Activated naive CD8-positive, alpha-beta T cell treated with anti-CD3 and anti-CD28 coated beads, Interleukin-2, amount 10 ng/mL, durations not matched to agents 7 days and 5 days (primary cell): ENCODE measurements at places on chromosomes 16 and 17. TPM values are rescaled to one million over a fixed set of nuclear protein-coding genes. Genes with fewer than 3 reads are reported as not detected.

DNA sequence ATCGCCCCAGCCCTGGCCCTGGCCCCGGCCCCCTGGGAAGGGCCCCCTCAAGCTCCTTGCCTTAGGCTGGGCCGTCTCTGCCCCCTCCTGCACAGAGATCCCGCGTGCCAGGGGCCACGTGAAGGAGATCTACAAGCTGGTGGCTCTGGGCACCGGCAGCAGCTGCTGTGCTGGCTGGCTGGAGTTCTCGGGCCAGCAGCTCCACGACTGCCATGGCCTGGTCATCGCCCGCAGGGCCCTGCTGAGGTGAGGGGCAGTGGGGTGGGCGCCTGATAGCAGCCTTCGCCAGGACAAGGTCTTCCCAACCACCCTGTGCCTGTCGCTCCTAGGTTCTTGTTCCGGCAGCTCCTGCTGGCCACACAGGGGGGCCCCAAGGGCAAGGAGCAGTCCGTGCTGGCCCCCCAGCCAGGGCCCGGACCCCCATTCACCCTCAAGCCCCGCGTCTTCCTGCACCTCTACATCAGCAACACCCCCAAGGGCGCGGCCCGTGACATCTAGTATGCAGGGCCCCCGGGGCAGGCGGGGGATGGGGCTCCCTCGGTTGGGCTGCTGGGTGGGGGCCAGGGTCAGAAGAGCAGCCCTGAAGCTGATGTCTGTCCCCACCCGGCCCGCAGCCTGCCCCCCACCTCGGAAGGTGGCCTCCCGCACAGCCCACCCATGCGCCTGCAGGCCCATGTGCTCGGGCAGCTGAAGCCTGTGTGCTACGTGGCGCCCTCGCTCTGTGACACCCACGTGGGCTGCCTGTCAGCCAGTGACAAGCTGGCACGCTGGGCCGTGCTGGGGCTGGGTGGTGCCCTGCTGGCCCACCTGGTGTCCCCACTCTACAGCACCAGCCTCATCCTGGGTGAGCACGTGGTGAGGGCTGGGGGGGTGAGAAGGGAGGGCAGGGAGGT, 4.5 kb downstream of the ADAD2 start:
- DNase-seq = no peak

DNA sequence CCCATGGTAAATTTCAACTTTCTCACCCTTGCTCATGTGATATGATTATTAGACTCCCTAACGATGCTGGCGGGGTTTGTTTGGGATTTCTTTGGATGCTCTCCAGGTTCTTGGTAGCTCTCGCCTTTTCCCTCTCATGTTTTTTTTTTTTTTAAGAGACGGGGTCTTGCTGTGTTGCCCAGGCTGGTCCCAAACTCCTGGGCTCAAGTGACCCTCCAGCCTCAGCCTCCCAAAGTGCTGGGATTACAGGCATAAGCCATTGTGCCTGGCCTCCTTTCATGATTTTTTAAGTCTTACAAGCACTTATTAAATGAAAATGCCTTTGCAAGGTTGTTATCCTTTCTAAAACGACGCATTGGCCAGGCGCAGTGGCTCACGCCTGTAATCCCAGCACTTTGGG, 24.1 kb downstream of the KIAA0513 start:
- no peak for DNase-seq

GRCh38 chr16:57256601-57257395, 11.7 kb downstream of the ARL2BP start:
- DNase-seq = peak; percentile 18

DNA sequence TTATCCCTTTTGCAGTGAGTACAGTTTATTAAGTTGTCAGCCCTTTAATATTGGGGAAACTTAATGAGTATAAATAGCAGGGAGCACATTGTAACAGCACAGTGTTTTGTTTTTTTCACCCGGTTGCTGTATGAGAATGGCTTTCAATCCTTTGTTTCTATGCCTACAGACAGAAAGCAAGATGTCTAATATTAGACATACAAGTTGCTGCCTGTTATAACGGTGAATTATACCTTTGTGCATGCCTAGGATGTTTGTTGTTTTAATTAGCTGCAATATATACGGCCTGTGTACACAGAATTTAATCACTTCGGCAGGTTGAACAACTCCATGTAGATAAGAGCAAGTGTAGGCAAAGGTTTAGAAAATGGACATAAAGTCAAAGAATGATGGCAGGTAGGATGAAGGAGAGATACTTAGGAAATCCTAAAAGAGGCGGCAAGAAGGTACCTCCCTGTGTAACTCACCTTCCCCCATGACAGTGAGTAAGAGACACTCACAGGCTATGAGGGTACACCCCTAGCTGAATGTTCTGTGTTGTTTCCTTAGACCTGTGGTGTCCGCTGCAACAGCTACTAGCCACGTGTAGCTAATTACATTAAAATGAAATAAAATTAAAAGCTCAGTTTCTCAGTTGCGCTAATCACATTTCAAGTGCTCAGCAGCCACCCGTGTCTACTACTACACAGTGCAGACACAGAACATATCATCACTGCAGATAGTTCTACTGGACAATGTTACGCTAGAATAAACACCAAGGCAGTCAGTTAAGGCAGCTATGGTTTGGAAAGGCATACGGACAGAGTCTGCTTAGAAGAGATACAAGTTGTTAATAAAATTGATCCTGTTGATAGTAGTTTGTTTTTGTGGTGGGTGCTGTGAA, 10.9 kb downstream of the SLC7A6OS start:
- DNase-seq = no peak

DNA sequence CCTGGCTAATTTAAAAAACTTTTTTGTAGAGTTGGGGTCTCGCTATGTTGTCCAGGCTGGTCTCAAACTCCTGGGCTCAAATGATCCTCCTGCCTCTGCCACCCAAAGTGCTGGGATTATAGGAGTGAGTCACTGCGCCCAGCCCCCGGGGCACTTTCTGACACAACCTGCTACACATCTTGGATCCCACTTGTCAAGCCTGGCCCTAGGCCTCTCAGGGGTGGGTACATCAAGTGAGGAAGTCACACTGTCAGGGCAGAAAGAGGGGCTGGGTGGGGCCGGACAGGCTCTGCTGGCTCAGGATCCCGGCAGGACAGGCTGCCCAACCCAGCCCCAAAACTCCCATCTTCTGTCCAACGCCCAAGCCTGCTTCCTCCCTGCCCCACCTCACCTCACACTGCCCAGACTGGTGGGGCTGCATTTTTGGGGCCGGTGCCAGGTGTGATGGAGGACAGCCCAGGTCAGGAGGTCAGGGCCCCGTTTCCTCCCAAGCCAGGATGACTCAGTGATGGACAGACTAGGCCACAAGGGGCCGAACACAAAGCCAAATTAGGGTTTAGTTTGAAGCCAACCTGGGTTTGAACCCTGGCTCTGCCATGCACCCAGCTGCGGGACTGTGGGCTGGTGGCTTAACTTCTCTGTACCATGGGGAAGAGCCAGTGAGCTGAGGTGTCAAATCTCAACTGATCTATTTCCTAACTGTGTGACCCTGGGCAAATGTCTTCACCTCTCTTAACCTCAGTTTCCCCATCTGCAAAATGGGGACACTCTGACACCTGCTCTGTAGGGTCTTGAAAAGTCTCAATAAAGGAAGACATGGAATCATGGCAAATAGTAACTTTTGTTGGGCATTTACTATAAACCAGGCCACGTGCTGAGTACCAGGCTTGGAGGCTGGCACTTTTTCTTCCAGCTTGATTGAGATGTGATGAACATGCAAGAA, 8.9 kb upstream of the PPL start:
- DNase-seq = no peak

GRCh38 chr17:81406117-81406953, 11.1 kb downstream of the BAHCC1 start:
- DNase-seq = no peak

GRCh38 chr16:86662195-86662594, 83.8 kb downstream of the FOXL1 start:
- DNase-seq = no peak

DNA sequence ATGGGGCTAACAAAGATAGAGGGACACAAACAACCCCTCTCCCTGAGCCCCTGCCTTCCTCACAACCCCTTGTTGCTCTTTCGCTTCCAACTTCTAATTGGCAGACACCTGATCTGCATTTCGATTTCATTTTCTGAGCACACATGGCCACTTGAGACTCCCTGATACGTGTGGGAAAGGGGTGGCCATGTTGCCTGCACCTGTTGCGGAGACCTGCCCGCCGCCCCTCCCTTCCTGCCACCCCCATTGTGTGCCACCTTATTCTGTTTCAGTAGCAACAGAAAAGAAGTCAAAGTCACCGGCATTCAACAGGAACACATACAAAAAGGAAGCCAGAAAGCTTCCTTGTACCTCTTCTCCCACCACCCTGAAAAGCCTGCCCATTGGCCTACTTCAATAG, 254.7 kb upstream of the SOX9 start:
- DNase-seq = no peak

- no peak for DNase-seq
These were observed 28.1 kb upstream of the HNF1B start for GRCh38 chr17:37772982-37773381.

DNA sequence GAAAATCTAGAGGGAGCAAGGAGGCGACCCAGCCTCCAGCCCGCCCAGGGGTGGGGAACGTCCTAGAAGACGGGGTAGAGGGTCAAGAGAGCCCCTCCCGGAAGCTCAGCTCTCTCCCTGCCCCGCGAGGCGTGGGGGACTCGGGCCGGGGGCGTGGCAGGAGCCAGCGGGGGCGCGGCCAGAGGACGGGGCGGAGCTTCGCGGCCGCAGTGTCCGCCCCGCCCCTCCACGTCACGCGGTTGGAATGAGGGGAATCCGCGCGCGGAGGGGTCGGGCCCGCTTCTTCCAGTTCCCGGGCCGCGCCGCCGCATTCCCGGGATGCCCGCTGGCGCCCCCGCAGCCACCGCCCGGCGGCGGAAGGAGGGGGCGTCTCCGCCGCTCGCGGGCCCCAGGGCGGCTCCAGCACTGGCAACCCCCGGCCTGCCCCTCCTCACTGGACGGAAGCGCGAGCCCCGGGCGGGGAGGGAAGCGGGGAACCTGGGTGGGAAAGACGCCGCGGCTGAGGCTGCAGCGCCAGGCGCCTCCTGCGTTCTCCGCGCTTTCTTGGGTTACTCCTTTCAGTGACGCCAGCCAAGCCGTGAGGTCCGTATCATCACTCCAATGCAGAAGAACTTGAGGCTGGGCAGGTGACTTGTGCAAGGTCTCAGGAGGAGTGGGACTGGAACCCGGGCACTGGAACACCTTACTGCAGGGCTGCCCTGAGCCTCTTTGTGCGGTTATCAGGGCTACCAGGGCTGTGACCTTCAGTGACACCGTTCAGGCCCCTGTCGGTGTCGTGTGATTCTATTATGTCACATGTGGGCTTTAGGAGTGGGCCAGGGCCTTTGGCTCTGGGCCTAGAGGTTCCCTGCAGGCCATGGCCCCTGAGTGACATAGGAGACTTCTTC, 4.3 kb downstream of the MYO1C start:
- peak; percentile 87 for DNase-seq

- no peak for DNase-seq
These were observed 309.3 kb downstream of the SLC39A11 start for GRCh38 chr17:72782985-72783701.

DNA sequence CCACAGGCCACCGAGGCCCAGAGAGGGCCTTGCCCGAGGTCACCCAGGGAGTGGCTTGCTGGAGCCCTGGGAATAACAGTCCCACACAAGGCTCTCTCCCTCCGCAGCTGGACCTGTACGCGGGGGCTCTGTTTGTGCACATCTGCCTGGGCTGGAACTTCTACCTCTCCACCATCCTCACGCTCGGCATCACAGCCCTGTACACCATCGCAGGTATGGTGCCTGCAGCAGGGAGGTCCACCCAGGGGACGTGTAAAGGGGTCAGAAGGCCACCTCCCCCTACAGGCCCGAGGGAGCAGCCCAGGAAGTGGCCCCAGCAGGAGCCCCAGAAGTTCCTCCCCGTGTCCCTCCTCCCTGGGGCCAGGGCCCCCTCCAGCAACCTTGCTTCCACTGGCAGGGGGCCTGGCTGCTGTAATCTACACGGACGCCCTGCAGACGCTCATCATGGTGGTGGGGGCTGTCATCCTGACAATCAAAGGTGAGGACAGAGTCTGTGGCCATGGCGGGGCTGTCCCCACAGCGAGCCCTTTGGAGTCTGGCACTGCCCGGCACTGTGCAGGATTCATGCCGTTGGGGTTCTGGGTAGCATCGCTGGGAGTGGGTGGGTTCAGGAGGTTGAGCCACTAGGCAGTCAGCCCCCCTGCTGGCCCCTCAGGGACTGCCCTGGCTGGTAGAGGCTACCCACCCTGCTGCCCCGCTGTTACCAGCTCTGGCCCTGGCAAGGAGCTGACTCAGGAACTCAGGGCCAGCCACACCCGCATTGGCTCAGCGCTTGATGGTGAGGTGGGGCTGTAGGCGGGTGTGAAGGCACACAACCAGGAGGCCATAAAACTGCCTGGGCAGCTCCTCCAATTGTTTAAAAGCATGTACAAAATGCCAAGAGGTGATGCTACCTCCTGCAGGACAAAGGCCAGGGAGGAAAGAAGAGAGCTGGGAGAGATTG, 17.3 kb downstream of the SLC5A10 start:
- no peak for DNase-seq

- DNase-seq = no peak
These were observed 90.5 kb upstream of the HSBP1 start for GRCh38 chr16:83717308-83717707.

DNA sequence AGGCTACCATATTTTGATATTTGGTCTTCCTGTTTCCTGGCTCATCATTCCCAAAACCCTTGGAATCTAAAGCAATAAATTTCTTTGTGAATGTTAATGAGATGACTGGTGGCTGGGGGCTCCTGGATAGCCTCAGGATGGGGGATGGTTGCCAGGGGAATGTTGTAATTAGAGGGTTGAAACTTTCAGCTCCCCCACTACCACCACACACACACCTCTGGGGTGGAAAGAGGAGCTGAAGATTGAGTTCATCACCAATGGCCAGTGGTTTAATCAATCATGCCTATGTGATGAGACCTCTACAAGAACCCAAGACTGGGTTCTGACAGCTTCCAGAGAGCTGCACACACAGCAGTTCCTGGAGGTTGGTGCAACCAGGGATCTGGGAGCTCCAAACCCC, 59.1 kb downstream of the HS3ST3A1 start:
- no peak for DNase-seq

GRCh38 chr17:61416540-61417363, 17.1 kb downstream of the TBX2 start:
- DNase-seq = peak; percentile 70

DNA sequence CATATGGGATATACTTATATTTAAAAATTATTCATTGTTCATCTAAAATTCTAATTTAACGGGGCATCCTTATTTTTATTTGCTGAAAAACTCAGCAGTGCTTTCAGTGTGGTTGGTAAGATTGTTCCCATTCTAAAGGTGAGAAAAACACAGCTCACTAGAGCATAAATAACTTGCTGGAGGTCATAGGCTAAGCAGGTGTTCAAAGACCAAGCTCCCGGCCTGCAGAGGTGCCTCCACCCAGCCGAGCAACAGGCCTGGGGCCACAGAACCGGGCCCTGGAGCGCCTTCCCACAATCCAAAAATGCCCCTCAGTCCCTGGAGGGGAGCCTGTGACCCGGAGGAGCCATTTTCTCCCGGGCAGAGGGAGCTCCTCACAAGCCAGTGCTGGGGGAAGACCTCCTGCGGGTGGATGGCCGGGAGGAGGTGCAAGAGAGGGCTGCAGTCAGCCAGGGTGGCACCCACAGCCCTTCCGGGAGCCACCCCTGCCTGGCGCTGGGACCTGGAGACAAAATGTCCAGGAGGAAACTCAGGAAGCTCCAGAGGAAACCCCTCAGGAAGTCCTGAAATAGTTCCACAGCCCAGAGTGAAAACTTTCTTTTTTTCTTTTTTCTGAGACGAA, 14.7 kb downstream of the ABR start:
- DNase-seq = no peak

- DNase-seq = no peak
These were observed 6.4 kb upstream of the CRK start for GRCh38 chr17:1462164-1463112.

The GOSR1 gene
- total RNA-seq = 46.8 TPM
